ENCODE measurements at places on chromosomes 2 and 18. TPM values are rescaled to one million over a fixed set of nuclear protein-coding genes. Genes with fewer than 3 reads are reported as not detected.

SCN3A gene
- not detected for total RNA-seq

AP1S3 gene
- total RNA-seq: 5.5 TPM

CNTNAP5 gene
- total RNA-seq: not detected

ALPP gene
- not detected for total RNA-seq

ACMSD gene
- total RNA-seq: not detected

CREG2 gene
- not detected for total RNA-seq

NYAP2 gene
- not detected for total RNA-seq

NGEF gene
- total RNA-seq: not detected

SKOR2 gene
- not detected for total RNA-seq

GLI2 gene
- 37.0 TPM for total RNA-seq

MYO7B gene
- total RNA-seq: 0.31 TPM

SERPINB5 gene
- not detected for total RNA-seq

TMEM131 gene
- 31.7 TPM for total RNA-seq

CGREF1 gene
- total RNA-seq: 13.5 TPM

TXNDC2 gene
- 0.28 TPM for total RNA-seq

UGT1A3 gene
- not detected for total RNA-seq

NAT8 gene
- not detected for total RNA-seq

HSBP1L1 gene
- 0.99 TPM for total RNA-seq

RND3 gene
- 124 TPM for total RNA-seq

CAVIN2 gene
- 1.8 TPM for total RNA-seq

MATN3 gene
- total RNA-seq: 17.0 TPM

LAMA1 gene
- total RNA-seq: 3.9 TPM

TTR gene
- not detected for total RNA-seq

GPBAR1 gene
- 0.26 TPM for total RNA-seq

CHRNG gene
- not detected for total RNA-seq

UBE2E3 gene
- 93.0 TPM for total RNA-seq

AGXT gene
- total RNA-seq: not detected

FAM110C gene
- 0.22 TPM for total RNA-seq

CFAP65 gene
- not detected for total RNA-seq

FAM161A gene
- 2.9 TPM for total RNA-seq

BCL2 gene
- 4.2 TPM for total RNA-seq

MAPRE2 gene
- 30.3 TPM for total RNA-seq

ADAM23 gene
- total RNA-seq: 19.2 TPM

COX5B gene
- total RNA-seq: 150 TPM

PRPF40A gene
- 62.5 TPM for total RNA-seq

All from chondrocyte (in vitro differentiated cells).